ENCODE measurements at places on chromosomes 1 and 21. TPM values are rescaled to one million over a fixed set of nuclear protein-coding genes. Genes with fewer than 3 reads are reported as not detected.

GRCh38 chr1:110425612-110426152 is 18.2 kb upstream of the LAMTOR5 start:
- no peak for DNase-seq

- no peak for DNase-seq
These were observed 161.5 kb downstream of the TOMM20 start for GRCh38 chr1:234967121-234967520.

CASP9 gene
- total RNA-seq, result 9.7 TPM

FLVCR1 gene
- total RNA-seq, result 4.4 TPM
